ENCODE measurements at places on chromosomes 1 and 21.

DNA sequence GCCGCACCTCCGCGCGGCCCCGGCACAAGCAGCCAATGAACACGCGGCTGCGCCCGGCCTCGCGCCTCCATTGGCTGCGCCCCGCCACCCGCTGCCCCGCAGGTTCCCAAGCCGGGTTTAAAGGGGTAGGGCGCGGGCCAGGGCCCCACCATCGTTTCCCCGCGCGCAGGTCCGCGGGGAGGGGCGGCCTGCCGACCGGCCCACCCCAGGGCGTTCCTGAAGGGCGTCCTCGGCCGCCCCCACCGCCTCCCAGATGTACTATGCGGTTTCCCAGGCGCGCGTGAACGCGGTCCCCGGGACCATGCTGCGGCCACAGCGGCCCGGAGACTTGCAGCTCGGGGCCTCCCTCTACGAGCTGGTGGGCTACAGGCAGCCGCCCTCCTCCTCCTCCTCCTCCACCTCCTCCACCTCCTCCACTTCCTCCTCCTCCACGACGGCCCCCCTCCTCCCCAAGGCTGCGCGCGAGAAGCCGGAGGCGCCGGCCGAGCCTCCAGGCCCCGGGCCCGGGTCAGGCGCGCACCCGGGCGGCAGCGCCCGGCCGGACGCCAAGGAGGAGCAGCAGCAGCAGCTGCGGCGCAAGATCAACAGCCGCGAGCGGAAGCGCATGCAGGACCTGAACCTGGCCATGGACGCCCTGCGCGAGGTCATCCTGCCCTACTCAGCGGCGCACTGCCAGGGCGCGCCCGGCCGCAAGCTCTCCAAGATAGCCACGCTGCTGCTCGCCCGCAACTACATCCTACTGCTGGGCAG is at the start of gene OLIG1:
Gene OLIG1, plus strand, starts transcription at position 148 of the 750 bp plus-strand sequence. Its CDS starts 106 bp downstream, at position 254.
- H3K4me1 ChIP-seq: peaks cover 10% of the 10 kb centered on the region
- no peak within 1 kb of the TSS for H3K4me3 ChIP-seq
- peaks cover 7% of the 10 kb centered on the region for H3K36me3 ChIP-seq
- H3K27ac ChIP-seq: no peak within 1 kb of the TSS
- no peak for DNase-seq

DNA sequence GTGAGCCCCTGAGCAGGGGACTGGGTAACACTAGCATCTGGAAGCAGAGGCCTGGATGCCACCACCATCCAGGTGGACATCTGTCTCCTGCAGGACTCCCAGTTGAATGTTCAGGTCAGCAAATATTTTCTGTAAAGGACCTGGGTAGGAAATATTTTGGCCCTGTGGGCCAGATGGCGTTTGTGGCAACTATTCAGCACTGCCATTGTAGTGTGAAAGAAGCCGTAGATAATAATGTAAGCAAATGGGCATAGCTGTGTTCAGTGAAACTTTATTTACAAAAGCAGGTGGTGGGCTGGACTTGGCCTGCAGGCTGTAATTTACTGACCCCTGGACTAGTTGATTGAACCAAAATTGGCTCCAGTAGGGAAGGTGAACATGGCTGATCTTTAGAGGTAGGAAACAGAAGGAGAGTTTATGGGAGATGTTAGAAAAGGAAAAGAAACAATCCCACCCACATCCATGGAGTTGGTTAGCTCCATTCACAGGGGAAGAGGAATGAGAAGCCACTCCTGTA is 20.0 kb upstream of the CD101 start:
- H3K27ac ChIP-seq: no peak overlapping the region
- no peak overlapping the region for H3K4me3 ChIP-seq
- H3K27me3 ChIP-seq: peaks cover 26% of the 10 kb centered on the region
- no peak for DNase-seq
- H3K36me3 ChIP-seq: no peaks in the 10 kb centered on the region

GRCh38 chr1:50983219-50983802 is 13.3 kb downstream of the CDKN2C start:
- DNase-seq: no peak
- peaks cover 36% of the 10 kb centered on the region for H3K4me1 ChIP-seq
- peaks cover 2% of the 10 kb centered on the region for H3K27me3 ChIP-seq
- no peak overlapping the region for H3K4me3 ChIP-seq
- H3K36me3 ChIP-seq: no peaks in the 10 kb centered on the region
- H3K27ac ChIP-seq: no peak overlapping the region

DNA sequence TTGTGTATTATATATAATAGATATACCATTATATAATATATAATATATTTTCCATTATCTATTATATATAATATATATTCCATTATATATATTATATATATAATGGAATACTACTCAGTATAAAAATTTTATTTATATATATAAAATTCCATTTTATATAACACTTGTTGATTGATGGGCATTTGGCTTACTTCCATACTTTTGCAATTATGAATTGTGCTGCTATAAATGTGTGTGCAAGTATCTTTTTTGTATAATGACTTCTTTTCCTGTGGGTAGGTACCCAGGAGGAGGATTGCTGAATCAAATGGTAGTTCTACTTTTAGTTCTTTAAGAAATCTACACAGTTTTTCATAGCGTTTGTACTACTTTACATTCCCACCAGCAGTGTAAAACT is 1211.1 kb downstream of the NCAM2 start:
- no peaks in the 10 kb centered on the region for H3K4me1 ChIP-seq
- no peak overlapping the region for H3K4me3 ChIP-seq
- no peaks in the 10 kb centered on the region for H3K27me3 ChIP-seq
- no peak overlapping the region for H3K27ac ChIP-seq
- no peak for DNase-seq
- no peaks in the 10 kb centered on the region for H3K36me3 ChIP-seq

GRCh38 chr21:32348604-32349332 is 44.0 kb downstream of the URB1 start:
- no peak overlapping the region for H3K27ac ChIP-seq

DNA sequence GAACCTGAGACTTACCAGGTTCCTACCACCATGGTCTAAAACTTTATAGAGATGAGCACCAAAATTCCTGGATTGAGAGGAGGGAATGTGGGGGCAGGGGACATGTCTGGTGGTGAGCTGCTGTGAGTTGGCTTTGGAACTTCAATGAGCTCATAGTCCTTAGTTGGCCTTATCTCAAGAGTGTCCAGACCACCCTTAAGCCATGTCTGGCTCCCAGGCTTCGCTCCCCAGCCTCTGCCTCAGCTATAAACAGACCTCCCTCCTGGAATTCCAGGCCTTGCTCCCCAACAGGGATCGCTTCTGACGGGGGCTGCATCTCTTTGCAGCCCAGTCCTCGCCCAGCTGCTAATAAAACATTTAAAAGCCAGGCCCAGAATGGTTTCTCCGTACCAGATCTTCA is 19.5 kb downstream of the ATF3 start:
- no peaks in the 10 kb centered on the region for H3K36me3 ChIP-seq

GRCh38 chr1:52482326-52483004 is 70.4 kb downstream of the TUT4 start:
- H3K27ac ChIP-seq: no peak overlapping the region
- H3K27me3 ChIP-seq: no peaks in the 10 kb centered on the region
- H3K36me3 ChIP-seq: no peaks in the 10 kb centered on the region
- no peak overlapping the region for H3K4me3 ChIP-seq
- no peaks in the 10 kb centered on the region for H3K4me1 ChIP-seq
- DNase-seq: no peak

- peaks cover 24% of the 10 kb centered on the region for H3K4me1 ChIP-seq
- DNase-seq: no peak
- no peak overlapping the region for H3K4me3 ChIP-seq
- no peaks in the 10 kb centered on the region for H3K27me3 ChIP-seq
- H3K27ac ChIP-seq: no peak overlapping the region
- H3K36me3 ChIP-seq: no peaks in the 10 kb centered on the region
Observed at GRCh38 chr1:15192916-15193550, 39.5 kb downstream of the TMEM51 start.

- no peaks in the 10 kb centered on the region for H3K4me1 ChIP-seq
- H3K4me3 ChIP-seq: no peak overlapping the region
- H3K36me3 ChIP-seq: no peaks in the 10 kb centered on the region
- no peaks in the 10 kb centered on the region for H3K27me3 ChIP-seq
Observed at GRCh38 chr1:157932069-157932468, 61.4 kb upstream of the KIRREL1 start.

DNA sequence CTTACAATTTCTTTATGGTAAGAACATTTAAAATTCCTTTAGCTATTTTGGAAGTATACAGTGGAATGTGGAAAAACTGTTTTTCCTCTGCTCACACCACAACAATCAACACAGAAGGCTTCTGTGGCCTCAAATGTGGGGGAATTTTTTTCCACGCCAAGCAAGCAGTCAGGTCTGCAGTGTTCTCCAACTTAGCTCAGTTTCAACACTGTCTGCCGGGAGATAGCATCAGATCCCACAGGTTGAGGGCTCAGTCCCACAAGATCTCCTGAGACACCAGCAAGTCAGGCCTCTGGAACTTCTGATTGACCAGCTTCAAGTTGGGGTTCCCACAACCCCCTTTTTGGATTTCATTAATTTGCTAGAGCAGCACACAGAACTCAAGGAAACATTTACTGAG is 50.3 kb downstream of the PTBP2 start:
- H3K27me3 ChIP-seq: no peaks in the 10 kb centered on the region
- H3K4me3 ChIP-seq: no peak overlapping the region
- H3K27ac ChIP-seq: no peak overlapping the region
- peaks cover 9% of the 10 kb centered on the region for H3K36me3 ChIP-seq
- no peaks in the 10 kb centered on the region for H3K4me1 ChIP-seq

DNA sequence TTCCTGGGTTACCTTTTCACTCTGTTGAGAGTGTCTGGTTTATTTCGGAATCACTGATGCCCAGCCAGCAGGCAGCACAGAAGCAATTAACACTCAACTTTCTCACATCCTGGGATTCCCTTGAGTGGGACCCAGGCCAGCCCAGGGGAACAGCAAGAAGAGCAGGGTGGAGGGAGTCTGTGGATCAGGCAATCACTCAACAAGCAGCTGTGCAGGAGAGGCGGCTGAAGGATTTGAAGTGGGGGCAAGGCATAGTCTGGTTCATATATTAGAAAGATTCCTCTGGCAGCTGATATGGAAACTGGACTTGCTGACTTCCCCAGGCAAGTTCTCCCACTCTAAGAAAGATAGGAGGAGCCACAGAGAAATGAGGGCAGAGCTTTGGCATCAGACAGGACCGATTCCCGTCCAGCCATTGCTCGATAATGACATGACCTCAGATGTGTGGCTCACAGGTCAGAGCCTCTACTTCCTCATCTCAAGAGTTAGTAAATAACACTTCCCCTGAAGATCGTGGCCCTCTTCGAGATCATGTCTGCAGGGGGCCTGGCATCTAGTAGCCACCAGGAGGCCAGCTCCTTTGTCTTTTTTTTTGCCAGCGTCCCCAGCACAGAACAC is 12.4 kb downstream of the EPHA8 start:
- no peak overlapping the region for H3K27ac ChIP-seq
- H3K36me3 ChIP-seq: peaks cover 11% of the 10 kb centered on the region
- H3K4me3 ChIP-seq: no peak overlapping the region
- DNase-seq: no peak
- H3K27me3 ChIP-seq: peaks cover 37% of the 10 kb centered on the region

DNA sequence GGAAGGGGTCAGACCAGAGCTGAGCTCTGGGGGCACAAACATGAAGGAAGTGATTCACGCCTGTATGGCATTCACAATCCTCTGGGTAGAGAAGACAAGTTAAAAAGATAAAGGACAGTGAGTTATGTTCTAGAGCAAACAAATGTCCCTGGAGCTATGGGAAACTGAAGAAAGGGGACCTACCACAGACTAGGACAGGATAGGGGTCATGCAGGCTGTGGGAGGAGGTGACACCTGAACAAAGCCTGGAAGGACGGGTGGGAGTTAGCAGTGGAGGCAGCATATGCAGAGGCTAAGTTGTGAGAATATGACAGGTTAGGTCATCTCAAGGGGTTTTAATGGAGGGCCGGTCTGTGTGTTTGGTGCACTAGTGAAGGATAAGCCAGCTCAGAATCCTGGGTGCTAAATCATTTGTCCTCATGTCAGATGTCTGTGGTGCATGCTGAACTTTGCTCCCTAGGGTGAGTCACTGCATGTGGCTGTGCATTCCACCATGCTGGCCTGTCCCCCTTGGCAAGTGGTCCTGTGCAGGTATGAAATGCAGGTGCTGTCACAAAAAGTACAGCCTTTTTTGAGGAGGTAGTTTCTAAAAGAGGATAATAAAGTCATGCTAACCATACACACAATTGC is 28.5 kb downstream of the TNN start:
- no peak overlapping the region for H3K4me3 ChIP-seq
- peaks cover 8% of the 10 kb centered on the region for H3K27me3 ChIP-seq
- H3K27ac ChIP-seq: no peak overlapping the region

DNA sequence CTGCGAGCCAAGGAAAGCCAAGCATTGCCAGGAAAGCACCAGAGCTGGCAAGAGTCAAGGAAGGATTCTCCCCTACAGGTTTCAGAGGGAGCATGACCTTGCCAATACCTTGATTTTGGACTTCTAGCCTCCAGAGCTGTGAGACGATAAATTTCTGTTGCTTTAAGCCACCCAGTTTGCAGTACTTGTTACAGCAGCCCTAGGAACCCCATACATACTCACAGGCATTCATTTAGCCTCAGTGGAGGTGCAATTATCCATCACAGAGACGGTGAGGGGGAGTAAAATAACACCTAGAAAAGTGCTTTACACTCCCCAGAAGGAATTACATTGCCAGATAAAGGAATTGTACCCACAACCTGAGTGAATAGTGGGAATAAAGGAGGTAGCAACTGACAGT is 167.4 kb upstream of the NFIA start:
- no peak for DNase-seq
- no peaks in the 10 kb centered on the region for H3K4me1 ChIP-seq
- H3K36me3 ChIP-seq: no peaks in the 10 kb centered on the region
- peaks cover 5% of the 10 kb centered on the region for H3K27me3 ChIP-seq
- H3K4me3 ChIP-seq: no peak overlapping the region

DNA sequence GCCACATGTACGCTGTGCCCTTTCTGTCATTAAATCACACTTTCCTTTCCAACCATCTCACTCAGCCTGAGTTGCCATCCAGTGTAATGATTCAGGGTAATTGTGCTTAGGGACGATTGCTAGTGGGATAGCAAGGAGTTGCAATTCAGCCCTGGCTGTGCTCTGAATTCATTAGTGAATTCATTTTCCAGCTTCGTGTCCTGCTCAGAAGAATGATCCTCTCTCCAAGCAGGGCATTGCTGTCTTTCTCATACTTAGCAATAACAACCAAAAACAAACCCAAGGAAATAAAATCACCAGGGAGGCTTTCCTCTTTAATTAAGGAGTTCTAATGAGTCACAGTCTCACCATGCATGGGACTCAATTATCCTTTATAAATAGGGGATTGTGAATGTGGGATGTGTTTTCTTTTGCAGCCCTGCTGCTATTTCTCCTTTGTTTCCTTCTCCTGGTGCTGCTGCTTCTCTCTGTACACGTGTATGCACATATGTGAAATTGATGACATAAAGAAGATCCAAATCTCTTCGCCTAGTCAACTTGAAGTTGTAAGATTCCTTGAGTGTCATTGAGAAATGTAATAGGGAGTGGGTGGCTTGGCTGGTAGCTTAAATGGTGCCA is 167.0 kb downstream of the TSEN15 start:
- no peak overlapping the region for H3K4me3 ChIP-seq
- H3K27me3 ChIP-seq: no peaks in the 10 kb centered on the region
- DNase-seq: no peak
- H3K36me3 ChIP-seq: no peaks in the 10 kb centered on the region
- peaks cover 27% of the 10 kb centered on the region for H3K4me1 ChIP-seq

Measured in HFFc6 (cell line).